Hematopoietic multipotent progenitor cell (in vitro differentiated cells): ENCODE measurements at places on chromosomes 6 and 20.

GRCh38 chr20:6051505-6051904, 2.4 kb downstream of the LRRN4 start:
- DNase-seq, result peak; percentile 11

- no peak for DNase-seq
Observed at GRCh38 chr6:23499549-23499948, 626.5 kb upstream of the NRSN1 start.

DNA sequence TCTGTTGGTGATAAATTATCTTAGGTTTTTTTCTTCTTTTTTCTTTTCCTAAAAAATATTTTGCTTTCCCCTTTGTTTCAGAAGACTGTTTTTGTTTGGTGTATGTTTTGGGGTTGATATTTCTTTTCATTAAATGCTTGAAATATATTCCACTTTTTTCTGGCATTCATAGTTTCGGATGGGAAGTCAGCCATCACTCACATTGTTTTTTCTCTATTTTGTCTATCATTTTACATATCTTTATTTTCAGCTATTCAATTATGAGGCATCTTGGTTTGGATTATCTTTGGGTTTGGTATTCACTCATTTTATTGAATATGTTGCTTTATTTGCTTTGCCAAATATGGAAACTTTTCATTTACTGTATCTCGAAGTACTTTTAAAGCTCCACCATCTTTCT, 600.5 kb upstream of the EYS start:
- DNase-seq, result no peak

DNA sequence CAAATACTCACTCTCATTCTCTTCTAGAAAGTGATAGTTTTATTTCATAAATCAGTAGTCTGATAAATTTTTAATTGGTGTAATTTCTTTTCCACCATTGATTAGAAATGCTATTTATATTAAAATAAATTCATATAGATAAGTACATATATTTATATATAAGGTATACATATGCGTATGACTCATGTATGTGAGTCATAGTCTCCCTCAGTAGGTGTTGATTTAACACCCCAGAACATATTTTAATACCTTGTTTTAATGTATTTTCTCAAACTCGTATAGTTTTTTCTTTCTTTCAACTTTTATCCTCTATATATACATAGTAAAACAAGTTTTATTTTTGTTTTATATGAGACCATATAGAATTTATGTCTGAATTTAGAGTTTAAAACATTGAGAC, 130.4 kb downstream of the PLG start:
- no peak for DNase-seq

GRCh38 chr6:127298475-127298874, 31.8 kb downstream of the RNF146 start:
- DNase-seq, result no peak

GRCh38 chr20:52799130-52799529, 173.0 kb upstream of the TSHZ2 start:
- DNase-seq, result no peak

DNA sequence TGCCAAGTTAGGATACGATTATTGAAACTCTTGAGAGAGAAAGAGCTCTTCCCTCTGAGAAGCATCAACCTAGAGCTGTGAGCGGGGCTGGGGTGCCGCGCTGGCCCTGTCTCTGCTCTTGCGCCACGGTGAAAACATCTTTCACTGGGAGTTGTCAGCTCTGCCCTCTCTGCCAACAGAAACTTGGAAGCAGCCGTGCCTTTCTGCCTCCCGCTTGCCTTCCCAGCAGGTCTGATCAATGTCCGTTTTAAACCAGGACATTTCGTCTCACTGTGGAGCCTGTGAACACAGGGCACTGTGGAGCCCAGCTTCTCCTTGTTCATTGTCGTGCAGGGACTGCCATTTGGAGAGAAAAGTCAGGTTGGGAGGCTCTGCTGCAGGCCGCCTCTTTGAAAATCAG, 249.2 kb upstream of the PMEPA1 start:
- no peak for DNase-seq

- no peak for DNase-seq
Observed at GRCh38 chr20:54525916-54526590, 50.7 kb downstream of the DOK5 start.

GRCh38 chr20:64098471-64099013, 8.8 kb downstream of the NPBWR2 start:
- DNase-seq, result no peak

GRCh38 chr20:41587523-41587922, 30.7 kb downstream of the CHD6 start:
- DNase-seq, result no peak
